K562 (cell line): ENCODE measurements at places on chromosomes 5 and 9.

DNA sequence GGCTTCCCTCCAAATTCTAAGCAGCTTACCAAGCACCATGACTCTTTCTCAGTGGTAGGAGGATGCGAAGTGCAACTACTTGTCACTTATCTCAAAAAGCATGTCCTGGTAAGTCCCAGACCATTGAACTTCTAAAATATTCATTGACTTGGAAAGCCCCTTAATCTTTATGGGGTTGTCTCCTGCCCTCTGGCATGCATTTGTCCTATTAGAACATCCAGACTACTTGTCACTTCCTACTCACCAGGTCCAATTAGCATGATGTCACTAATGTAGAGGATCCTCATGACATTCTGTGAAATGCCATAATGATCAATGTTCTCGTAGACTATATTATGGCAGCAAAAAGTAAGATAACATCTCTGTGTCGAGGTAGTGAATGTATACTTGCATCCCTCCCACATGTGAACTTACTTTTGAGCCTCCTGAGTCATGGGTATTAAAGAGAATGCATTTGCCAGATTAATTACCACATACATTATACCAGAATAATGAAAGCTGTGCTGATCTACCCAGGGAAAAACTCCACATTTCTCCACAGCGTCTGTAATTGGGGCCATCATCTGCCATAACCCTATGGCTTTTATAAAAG lies 63.5 kb upstream of the RAD23B start:
- no peak for DNase-seq

GRCh38 chr9:4986783-4987182 lies 1.7 kb downstream of the JAK2 start:
- no peak for DNase-seq

- DNase-seq = no peak
Measured at GRCh38 chr5:73531356-73531755, 33.1 kb downstream of the BTF3 start.

- no peak for DNase-seq
Measured at GRCh38 chr9:109109967-109110328, 9.8 kb downstream of the TMEM245 start.

GRCh38 chr5:72651109-72651508 lies 143.9 kb upstream of the ZNF366 start:
- no peak for DNase-seq

DNA sequence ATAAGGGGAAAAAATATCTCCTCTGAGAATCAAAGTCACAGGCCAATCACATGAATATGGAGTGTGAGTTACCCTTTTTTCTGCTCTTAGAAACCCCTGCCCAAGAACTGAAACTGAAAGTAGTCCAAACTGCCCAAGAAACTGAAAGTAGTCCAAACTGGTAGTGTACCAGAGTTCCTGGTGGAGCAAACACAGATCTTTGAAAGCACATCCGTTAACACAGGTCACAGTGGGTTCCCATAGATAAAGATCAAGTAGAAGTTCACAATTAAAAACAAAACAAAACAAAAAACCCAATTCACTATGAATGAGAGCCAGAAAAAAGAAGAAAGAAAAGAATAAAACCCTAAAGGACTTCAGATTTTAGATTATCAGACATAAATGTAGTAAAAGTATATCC lies 332.4 kb upstream of the EFNA5 start:
- DNase-seq = no peak

GRCh38 chr9:107487521-107488374 lies 1.8 kb downstream of the KLF4 start:
- DNase-seq = no peak

DNA sequence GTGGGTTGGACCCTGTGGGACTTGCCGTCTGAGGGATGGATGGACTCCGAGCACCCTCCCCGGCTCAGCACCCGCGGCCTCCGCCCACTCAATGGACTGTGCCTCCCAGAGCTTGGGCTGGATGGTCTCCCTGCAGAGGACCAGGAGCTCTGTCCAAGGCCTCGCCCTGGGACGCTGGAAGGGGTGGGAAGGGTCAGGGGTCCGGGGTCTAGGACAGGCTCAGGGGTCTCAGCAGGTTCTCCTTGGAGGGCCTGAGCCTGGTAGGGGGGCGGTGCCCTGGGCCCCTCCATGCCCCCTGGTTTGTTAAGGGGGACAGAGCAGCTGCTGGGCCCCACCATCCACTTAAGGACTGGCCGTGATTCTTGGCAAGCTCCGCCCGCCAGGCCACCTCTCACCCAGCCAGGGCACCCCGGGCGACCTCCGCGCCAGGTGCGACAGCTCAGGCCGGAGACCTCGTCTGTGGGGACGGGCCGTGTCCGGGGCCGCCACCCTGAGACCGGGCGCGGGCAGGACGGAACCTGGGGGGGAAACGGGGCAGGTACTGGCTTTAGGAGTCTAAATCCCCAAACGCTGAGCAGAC lies 29.2 kb downstream of the EXOC3 start:
- peak; percentile 51 for DNase-seq

- DNase-seq = no peak
Measured at GRCh38 chr9:120856700-120857099, 14.0 kb upstream of the PSMD5 start.

DNA sequence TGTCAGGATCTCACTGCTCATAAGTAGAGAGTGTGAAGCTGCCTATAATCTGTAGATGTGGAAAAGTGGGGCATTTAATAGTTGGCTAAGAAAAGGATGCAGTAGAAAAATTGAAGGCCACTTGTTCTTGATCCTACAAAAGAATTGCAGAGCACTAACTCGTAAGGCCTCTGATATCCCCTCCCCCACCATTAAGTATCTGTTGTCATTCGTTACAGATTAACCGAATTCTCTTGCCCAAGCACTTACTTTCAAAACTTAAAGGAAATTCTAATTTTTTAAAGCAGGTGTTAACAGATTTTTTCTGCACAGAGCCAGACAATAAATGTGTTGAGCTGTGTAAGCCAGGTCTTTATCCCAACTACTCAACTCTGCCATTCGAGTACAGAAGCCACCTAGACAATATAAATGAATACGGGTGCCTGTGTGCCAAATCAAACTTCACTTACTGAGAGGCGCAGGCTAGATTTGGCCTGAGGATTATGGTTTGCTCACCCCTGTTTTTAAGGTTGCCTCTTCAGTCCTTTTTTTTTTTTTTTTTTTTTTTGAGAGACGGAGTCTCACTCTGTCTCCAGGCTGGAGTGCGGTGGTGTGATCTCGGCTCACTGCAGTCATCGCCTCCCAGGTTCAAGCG lies 234.8 kb downstream of the RFK start:
- no peak for DNase-seq

DNA sequence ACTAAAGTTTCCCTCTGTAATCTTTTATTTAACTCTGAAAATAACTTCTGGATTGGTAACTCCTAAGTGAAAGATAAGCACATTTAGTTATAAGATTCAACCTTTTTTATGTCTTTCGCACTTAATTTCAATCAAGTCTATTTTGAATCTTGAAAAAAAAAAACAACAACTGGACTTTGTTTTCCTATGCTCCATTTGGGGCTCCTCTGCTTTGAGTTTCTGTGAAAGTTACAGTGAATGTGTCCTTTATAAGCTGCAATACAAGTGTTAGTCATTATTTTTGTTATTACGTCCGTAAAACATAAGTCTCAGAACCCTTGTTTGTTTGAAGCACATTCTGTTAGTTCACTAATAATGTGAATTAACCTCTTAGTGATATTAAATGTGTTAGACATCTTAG lies 276.8 kb downstream of the ADAMTS6 start:
- no peak for DNase-seq

DNA sequence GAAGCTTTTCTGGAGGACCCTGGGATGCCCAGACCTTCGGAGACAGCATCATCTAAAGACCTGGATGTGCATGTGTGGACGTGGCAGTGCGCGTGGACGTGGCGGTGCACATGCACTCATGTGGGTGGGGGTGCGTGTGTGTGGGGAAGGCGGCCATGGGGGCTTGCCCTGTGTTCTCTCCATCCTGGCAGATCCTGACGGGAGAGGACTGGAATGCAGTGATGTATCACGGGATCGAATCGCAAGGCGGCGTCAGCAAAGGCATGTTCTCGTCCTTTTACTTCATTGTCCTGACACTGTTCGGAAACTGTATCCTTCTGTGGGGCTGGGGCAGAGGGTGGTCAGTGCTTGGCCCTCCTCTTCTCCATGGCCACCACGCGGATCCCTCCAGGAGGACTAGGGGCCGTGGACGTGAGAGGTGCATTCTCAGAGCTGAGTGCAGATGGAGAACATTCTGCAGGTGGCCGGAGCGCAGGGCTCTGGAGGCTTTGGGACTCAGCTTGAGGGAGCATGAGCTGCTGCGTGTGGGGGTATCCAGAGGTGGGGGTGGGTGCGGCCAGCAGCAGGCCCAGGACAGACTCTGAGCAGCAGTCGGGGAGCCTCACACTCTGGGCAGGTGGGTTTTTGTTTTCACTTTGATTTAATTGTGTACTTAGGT lies 129.1 kb downstream of the CACNA1B start:
- DNase-seq = no peak

DNA sequence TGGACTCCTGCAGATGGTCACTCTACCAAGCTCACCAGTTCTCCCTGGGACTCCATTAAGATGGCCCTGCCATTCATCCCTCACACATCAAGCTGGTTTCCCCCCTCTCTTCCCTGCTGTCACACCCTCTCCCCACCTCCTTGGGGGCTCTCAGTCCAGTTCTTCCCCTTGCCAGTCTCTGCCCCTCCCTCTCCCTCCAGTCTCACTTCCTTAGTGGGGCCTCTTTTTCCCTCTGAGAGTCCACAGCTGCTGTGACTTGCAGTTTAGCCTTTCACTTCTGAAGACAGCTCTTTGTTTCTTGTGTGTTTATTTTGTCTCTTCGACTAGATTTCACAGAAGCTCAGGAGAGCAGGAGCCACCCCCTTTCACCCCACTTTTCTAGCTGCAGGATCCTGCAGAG lies 10.5 kb downstream of the DOCK2 start:
- no peak for DNase-seq

DNA sequence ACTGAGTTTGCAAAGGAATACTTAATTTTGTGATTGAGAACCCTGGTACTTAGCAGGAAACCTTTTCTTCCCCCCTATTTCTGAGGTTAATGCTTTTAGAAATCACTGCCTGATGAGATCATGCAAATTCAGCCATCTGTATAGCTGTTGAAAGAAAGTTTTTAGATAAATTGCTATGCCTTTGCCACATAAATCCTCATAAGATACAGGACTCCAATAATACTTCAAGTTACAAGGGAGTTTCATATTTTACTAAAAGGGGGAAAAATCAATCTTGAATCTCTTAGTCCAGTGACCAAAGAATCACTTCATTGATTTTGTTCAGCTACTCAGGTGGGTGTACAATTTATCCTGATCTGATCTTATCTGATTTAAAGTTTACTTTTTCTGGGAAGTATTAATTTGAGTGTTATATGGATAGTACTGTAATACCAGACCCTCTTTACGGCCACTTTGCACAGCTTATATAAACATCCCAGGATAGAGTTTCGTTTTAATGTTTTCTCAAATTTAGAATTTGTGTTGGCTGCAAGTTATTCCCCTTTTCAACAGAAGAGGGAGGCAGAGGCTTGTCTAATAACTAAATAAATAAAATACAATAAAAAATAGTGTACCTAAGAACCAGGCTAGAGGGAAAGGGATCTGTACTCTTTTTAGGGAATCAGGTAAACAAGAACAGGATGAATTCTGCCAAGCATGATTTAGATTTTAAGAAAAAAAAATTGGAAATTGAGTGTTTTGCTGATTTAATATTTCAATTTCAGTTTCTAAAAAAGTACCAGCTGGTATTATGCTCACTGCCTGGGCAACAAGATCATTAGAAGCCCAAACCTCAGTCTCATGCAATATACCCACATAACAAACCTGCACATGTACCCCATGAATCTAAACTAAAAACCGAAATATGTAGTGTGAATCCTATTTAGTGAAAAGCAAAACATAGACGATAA lies 69.1 kb downstream of the PSAT1 start:
- DNase-seq = no peak

- no peak for DNase-seq
Measured at GRCh38 chr9:1956958-1957357, 58.2 kb upstream of the SMARCA2 start.

DNA sequence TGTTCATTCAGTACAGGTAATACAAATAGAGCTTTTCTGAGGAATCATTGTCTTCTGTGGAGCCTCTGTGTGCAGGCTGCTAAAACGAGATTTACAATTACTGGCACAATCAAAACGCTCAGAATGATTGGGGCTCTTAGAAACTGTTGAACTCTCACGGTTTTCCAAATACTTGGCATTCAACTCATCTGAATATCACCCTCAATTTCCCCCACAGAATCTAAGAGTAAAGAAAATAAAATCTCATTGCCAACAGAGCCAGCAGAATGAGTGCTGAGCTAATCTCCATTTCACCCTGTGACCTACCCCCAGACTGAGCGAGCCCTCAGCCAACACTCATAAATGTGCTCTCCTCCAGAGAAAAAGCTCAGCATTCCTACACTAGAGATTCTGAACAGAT lies 35.3 kb upstream of the TMED7 start:
- no peak for DNase-seq

DNA sequence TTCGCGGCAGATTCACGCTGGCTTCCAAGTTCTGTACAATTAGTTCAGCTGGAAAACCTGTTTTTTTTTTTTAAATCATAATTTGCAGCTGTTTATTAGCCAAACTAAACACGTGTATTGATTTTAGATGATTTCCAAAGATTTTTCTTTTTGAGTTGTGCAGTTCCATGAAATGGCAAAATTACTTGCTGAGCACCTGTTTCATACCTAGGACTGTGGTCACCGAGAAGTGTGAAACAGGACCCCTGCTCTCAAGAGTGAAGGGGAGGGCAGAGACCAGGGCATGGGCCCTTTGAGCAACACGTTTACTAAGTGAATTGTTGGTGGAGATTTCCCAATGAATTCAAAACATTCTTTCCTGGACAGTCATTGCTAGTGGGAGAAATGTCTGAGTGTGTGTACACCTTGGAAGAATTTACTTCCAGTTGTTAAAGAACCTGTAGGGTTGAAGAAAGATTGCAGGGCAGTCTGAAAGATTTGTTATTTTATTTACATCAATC lies 688 bp downstream of the SNX24 start:
- DNase-seq = no peak

DNA sequence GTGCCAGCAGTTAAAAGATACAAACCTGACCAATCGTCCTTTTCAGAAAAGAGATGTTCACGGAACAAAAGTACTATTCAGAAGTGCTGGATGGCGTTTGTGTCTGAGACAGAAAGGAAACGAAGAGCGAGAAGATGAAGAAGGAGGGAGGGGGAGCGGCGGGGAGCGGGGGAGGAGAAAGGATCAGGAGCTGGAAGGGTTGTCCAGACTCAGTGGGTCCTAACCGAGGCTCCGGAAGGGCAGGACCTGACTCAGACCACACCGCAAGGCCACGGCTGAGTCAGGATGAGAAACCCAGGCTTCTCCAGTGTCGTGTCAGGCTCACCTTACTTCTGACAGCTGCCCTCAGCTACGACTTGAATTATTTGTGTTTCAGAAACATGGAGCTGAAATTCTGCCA lies 46.2 kb downstream of the PAX5 start:
- no peak for DNase-seq

DNA sequence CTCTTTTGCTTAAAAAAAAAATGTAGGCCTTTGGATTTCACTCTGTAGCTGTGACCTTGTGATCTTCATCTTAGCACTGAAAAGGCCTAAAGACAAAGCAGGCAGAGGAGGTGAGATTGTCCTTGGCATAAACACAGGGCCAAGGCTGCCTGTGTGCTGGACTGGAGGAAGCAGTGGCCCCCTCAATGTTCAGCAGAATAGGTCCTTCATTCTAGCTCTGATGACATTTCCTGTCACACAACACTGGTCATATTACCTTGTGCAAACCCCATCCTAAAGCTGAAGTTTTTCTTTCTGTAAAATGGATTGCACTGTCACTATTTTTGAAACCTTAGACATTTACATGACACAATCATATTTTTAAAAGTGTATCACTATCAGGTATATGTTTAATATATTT lies 147.4 kb downstream of the INSYN2B start:
- DNase-seq = no peak
